ENCODE measurements at places on chromosomes 16 and 17. TPM values are rescaled to one million over a fixed set of nuclear protein-coding genes. Genes with fewer than 3 reads are reported as not detected.

Gene ASPHD1
- 0.93 TPM for total RNA-seq

Gene SCRN2
- total RNA-seq, result 16.1 TPM

Gene P2RX1
- 2.3 TPM for total RNA-seq

Gene CCDC144A
- total RNA-seq, result 13.3 TPM

Gene CA4
- total RNA-seq, result not detected

Gene RAPGEFL1
- 6.6 TPM for total RNA-seq

Gene EVI2A
- 39.3 TPM for total RNA-seq

Gene HOXB3
- total RNA-seq, result 2.9 TPM

Gene TBC1D3
- total RNA-seq, result not detected

Gene TMEM132E
- total RNA-seq, result not detected

Gene CRISPLD2
- 0.38 TPM for total RNA-seq

Gene CDK3
- 9.1 TPM for total RNA-seq

Gene GID4
- 9.7 TPM for total RNA-seq

Gene CORO6
- total RNA-seq, result 10.4 TPM

Gene NPIPA3
- 1.3 TPM for total RNA-seq

Gene C17orf67
- 4.0 TPM for total RNA-seq

Gene RHBDL1
- total RNA-seq, result 3.5 TPM

Gene TLCD2
- total RNA-seq, result 1.8 TPM

Gene APOH
- total RNA-seq, result not detected

Gene SOX9
- total RNA-seq, result not detected

Gene KRTAP16-1
- total RNA-seq, result not detected

Gene CAPNS2
- total RNA-seq, result not detected

Gene RAB26
- 2.0 TPM for total RNA-seq

Gene GPT2
- 36.5 TPM for total RNA-seq

Gene ABCA10
- total RNA-seq, result 2.0 TPM

Gene PRAC1
- total RNA-seq, result not detected

Gene KCNH6
- total RNA-seq, result not detected

Gene CA7
- total RNA-seq, result not detected

Gene KRT39
- total RNA-seq, result not detected

Gene OTOA
- total RNA-seq, result 0.43 TPM

Gene TAT
- total RNA-seq, result not detected

Gene AANAT
- total RNA-seq, result not detected

Gene KCNJ18
- total RNA-seq, result not detected

Gene HSD17B1
- 1.3 TPM for total RNA-seq

Gene SLC25A10
- total RNA-seq, result 9.2 TPM

Gene HBZ
- not detected for total RNA-seq

Gene PRAC2
- total RNA-seq, result not detected

Gene KRT27
- not detected for total RNA-seq

Gene SLFN12
- total RNA-seq, result 9.1 TPM

Gene CCT6B
- total RNA-seq, result 3.4 TPM

Gene COPZ2
- total RNA-seq, result 11.7 TPM

Gene PPP1R1B
- total RNA-seq, result not detected

Gene UTS2R
- 0.46 TPM for total RNA-seq

Gene PLA2G10
- total RNA-seq, result not detected

Gene TAC4
- not detected for total RNA-seq

Gene SHCBP1
- total RNA-seq, result 36.5 TPM

Gene APPBP2
- total RNA-seq, result 29.4 TPM

Gene SPNS3
- 44.9 TPM for total RNA-seq

Gene RPL13
- 3,140 TPM for total RNA-seq

Gene KIFC3
- total RNA-seq, result 1.3 TPM

Data from activated T-cell treated with anti-CD3 and anti-CD28 coated beads, Interleukin-2, amount 50 U/mL, for 72 hours (primary cell).